Kasumi-1 (cell line): ENCODE measurements at places on chromosomes 3 and 15.

DNA sequence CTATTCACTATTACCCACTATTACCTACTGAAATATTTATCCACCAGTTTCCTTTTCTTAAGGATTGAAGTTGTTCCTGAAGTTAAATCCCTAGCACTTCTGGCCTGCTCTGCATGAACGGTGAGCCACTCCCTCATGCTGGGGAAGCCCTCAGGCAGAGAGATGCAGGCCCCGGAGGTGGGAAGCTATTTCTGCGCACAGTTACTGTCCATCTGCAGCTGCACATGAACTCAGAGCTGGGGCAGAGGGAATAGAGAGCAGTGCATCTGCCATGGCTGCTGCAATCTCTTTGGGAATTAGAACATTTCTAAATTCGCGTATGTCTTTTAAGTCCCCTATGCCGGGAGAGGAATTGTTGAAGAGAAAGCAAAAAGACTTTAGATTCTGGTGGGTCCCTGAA, 6.3 kb upstream of the GALNT15 start:
- DNase-seq, result no peak

GRCh38 chr3:114364806-114365654, 71.2 kb downstream of the TIGIT start:
- DNase-seq, result no peak

GRCh38 chr3:111856501-111856900, 2.6 kb upstream of the PHLDB2 start:
- DNase-seq, result no peak

DNA sequence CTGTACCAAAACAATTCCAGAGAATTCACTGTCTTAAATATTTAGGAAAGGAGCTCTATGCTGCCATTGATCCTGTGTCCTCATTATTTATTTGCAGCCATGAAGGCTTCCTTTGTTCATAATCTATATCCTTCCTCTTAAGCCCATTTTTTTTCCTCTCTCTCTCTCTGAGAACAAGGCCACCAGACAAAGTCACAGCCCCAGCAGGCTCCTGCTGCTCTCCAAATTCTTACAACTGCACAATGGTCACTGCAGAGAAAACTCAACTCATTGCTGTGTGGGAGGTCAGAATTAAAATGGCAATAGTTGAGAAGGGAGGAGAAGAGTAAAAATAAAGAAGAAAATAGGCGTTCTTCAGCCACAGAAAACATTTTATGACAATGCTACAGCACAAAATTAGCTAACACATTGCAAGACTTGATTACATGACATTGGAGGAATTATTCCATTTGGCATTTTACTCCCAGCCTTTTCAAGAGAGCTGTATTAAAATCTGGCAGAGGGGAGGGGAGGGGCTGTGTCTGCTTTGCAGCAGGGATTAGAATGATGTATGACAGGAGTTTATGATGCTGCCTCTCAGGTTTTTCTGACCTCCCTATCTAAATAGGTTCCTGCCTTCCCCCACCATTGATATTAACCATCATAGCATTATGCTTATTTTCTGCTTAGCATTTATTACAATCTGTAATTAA, 399.7 kb upstream of the THBS1 start:
- no peak for DNase-seq

- no peak for DNase-seq
Observed at GRCh38 chr15:35327789-35328188, 218.2 kb downstream of the DPH6 start.

GRCh38 chr3:36405190-36405589, 24.9 kb downstream of the STAC start:
- no peak for DNase-seq

GRCh38 chr15:49855917-49856637, 235.2 kb downstream of the DTWD1 start:
- no peak for DNase-seq

GRCh38 chr3:71728632-71729342, 3.6 kb upstream of the EIF4E3 start:
- no peak for DNase-seq

GRCh38 chr3:125143982-125144652, 68.4 kb downstream of the SLC12A8 start:
- DNase-seq, result no peak
